BE2C (cell line): ENCODE measurements at places on chromosomes 2 and 18.

DNA sequence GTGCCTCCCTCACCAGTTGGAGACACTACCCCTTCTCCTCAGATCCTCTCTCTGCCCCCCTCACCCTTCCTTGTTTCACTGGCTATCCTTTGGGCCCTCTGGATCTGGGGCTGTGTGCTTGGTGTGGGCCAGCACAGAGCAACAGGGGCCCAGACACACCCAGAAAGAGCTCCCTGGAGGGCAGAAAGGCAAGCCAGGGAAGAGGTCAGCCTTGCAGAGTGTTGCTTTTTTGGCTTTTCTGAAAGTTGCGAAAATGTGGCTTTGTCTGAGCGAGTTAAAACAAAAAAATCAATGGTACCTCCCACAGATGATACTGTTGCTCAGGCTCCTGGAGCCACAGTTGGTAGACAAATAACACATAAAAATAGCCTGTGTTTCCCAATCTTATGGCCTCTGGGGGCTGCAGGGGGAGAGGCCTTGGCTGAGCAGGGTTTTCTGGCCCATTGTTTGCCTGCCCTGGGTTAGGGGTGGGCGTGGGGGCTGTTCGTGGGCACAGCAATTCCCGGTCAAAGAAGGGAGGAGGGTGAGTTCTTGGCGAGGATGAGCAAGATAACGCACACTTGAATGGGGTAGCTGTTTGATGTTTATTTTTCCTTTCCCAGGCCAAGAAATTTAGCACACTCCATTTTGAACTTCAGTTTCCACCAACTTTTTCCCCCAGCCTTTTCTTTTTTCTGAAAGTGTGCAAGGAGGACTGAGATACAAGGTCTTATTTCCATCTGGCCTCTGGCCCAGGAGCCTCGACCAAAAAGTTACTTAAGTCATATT, 167.0 kb upstream of the HAAO start:
- DNase-seq = no peak

- DNase-seq = no peak
Measured at GRCh38 chr18:13496691-13497281, 229.6 kb downstream of the FAM210A start.

DNA sequence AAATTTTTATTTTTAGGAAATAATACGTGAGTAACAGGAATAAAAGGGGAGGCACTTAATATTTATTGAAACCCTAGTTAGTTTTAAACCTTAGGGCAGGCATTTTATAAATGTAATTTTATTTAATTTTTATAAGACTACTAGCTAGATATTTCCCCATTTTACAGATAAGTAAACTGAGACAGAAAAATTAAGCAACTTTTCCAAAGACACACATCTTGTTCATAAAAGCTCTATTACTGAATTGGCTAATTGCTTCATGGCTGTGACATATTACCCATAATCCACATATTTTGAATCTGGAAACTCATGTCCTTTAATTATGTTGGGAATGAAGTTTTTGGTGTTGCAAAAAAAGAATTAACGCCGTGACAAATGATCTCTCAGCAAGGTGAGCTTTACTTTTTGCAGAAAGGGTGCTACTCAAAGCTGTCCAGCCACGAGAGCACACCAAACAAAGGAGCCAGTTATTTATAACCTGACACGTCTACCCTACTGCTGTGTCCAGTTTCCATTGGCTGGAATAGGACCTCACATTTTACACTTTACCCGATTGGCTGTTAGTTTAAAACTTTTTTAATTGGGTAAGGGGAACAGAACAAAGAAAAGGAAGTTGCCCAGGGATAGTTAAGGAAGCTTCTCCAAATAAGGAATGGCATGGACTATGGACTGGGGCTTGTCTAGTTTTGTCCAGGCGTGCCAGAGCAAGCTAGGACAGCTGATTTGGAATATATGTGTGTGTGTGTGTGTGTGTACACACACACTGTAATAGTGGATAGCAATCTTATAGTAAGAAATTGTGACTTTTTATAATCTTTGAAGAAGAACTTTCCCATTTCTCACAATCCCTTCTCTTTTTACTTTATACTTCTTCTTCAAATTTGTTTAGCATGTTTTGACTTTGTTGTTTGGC, 54.2 kb downstream of the COMMD1 start:
- DNase-seq = no peak

GRCh38 chr2:186496401-186496800, 10.3 kb downstream of the ZC3H15 start:
- DNase-seq = no peak

DNA sequence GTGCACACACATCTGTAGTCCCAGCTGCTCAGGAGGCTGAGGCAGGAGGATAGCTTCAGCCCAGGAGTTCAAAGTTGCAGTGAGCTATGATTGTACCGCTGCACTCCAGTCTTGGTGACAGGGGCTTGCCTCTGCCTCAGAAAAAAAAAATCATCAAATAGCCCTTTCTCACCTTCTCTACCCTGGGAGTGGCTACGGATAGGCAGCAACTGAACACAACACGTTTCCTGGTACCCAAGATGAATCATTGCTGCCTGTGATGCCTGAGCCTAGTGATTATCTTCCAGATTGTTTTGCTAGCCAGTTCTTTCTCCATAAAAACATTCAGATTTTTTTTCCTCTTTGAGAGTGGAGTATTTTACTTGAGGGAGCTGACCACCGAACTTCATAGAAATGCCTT, 13.5 kb downstream of the INPP4A start:
- DNase-seq = no peak
